ENCODE measurements at places on chromosomes 3 and 15.
A peak's percentile ranks its signal among the peaks of the same experiment; 100 is the strongest.

DNA sequence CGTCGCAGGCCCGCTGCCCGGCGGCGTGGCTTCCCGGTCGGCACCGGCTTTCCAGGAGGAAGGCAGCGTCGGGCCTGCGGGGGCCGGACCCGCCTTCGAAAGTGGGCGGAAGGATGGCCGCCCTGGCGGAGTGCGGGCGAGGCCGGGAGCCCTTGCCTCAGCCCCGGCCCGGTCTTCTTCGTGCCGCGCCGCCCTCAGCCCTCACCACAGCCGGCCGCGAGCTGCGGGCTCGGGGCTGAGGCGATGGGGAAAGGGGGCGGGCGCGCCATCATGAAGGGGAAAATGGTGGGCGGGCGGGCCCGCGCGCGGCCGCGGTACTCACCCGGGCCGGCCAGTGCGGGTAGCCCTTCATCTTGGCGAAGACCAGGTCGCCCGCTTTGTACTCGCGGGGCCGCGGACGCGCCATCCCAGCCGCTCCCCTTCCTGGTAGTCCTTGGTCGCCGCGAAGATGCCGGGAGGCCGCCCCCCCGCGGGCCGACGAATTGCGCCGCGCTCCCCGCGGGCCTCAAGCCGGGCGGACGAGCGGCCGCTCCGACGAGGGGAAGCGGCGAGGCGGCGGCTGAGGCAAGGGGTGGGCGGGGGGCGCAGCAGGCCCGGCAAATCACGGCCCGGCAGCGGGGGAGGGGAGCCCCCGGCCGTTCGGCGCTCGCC, 489 bp downstream of the HDGFL3 start:
- DNase-seq = no peak

GRCh38 chr3:137099364-137100219, 141.8 kb downstream of the IL20RB start:
- DNase-seq = no peak

DNA sequence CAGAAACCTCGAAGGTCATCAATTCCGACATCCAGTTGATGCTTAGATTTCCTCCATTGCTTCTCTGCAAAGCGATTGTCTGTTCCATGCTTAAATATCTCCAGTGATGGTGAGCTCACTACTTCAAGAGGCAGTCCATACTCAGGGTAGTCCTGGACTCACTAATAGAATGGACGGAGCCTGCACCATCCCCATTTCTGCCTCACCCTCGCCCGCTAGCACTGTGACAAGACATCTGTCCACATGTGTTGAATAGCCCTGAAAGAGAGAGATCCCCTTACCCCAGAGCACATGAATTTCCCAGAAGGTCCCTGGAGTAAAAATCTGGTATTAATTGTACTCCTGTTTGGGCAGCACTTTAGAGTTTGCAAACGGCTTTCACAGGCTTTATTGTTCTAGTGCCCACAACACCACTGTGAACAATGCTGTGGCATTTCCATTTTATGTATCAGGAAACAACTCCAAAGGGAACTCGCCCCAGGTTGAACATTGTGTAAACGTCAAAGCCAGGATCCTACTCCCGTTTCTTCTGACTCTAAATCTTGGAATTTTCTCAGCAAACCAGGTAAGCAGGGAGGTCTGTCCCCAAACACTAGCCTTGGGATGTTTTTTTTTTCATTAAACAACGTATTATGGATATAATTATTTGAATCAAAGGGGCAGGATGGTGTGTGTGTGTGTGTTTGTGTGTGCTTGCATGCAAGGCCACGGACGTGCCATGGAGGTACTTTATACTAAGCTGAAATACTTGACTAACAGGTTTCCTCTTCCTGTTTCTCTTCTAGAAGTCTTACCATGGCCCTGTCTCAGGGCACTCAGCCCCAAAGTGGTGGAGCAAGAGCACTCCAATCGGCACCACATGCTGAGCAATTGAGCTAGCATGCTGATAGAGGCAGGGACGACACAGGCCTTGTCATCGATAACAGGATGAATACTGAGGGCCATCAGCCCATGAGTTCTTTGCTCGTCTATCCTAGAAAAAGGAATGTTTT, 198.3 kb downstream of the OPA1 start:
- DNase-seq = no peak

DNA sequence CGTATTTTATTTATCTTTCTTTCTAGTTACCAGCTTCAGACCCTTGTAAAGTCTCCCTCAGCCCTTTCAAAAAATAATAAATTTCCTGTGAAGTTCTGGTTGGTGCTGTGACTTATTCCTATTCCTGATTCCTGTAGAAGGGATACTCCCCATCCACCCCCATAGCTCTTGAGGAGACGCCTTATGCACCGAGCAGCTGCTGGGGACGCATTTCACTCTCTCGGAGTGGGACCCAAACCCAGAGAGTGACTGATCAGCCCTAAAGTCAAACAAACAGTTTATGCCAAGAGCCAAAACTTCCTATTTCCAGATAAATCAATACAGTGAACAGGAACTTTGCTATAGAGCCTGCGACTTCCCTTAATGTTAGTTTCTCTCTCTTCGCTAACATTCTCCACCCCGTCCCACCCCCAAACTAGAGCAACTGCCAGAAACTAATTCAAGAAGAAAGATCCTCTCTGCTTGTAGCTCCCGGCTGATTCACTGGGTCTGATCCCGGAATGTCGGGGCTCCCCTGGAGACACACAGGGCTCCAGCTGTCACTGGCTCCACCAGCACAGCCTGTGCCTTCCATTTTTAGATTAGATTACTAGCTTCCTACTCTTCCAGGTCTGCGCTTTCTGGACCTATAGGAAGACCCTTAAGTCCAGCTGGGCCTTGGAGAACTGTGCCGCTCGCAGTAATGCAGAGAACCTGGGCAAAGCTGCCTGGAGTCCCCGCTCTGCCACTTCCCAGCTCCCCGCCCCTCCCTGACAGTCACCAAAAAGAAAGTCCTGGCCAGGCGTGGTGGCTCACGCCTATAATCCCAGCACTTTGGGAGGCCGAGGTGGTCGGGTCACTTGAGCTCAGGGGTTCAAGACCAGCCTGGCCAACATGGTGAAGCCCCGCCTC, 45.2 kb downstream of the KLHL25 start:
- DNase-seq = no peak

DNA sequence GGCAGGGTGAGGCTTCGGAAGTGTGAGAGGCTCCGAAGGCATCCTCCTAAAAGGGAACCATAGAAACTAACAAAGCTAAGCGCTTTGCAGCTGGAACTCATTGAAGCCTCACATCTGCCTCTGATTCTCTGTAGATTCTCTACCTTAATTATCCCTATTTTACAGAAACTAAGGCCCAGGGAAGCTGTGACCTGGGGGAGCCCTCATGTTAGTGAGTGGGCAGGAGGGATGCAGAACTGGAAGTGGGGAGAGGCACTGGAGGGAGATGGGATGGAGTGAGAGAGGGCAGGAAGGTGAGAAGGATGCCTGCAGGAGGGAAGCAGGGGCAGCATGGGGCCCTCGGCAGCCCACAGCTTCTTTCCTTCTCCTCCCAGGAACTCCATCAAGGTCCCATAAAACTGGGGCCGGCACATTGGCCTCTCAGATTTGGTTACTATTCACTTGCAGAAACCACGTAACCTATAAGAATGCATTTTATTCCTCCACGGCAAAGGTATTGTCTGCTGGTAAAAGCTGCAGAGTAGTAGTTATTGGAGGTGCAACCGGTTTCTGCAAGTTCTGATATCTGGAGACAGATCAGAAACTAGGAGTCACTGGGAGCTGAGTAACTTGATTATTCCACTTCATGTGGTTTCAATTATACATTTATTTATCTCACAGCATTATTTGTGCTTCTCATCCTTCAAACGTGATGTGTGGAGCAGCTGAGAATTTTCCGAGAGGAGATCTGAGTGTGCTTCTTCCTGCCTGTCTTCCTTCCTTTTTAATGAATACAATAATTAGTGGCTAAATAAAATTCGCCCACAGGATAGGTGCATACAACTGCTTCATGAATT, 24.0 kb upstream of the CHCHD6 start:
- no peak for DNase-seq

DNA sequence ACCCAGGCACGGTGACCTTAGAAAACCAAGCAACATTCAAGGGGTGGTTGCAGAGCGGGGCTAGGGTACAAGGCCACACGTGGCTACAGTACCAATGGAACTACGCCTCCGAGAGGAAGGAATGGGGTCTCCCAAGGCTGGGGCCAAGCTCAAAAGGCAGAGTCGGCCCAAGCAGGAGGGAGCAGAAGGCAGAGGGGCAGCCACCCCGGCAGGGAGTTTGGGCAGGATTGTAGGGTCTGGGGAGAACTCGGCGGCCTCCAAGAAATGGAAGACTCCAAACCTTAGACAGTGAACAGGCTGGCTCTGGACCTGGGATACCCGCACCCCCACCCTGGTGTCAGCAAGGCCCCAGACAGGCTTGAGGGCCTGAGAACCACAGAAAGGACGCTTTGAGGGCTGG, 28.7 kb downstream of the ATRIP start:
- no peak for DNase-seq

DNA sequence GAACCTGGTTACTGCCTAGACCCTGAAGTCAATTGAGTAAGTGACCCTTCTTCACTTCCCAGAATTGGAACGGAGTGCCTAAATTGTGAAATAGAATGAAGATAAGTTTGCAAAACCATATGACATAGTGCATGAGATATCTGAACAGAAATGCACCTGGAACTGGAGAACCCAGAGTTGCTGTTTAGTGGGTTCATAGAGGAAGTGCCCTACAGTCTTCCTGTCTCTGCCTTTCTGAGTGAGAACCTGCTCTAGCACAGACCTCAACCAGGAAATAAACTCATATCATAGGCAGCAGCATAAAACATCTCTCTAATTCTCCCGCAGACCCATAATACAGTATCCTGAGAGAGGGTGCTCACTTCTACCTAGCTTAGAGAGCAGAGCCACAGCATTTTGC, 82.9 kb downstream of the EOMES start:
- DNase-seq = peak; percentile 70

GRCh38 chr3:11371747-11372146, 99.5 kb downstream of the ATG7 start:
- no peak for DNase-seq

DNA sequence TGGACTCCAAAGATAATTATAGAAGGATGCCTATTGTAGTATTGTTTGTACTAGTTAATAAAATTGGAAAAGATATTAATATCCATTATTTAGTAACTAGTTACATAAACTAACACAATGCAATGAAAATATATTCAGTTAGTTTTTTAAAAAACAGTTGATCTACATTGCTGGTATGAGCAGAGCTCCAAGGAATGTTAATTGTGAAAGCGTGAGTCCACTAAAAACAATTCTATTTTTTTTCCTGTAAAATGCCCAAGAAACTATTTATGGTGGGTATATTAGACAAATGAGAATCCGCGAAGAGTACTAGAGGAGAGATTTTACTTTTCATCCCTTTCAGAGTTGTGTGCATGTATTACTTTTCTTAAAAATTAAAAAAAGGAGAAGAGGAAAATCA, 104.3 kb downstream of the MCTP2 start:
- DNase-seq = no peak

- DNase-seq = no peak
Observed at GRCh38 chr3:23203708-23204330, 692 bp downstream of the UBE2E2 start.

- no peak for DNase-seq
Observed at GRCh38 chr3:128933922-128934253, 54.5 kb downstream of the ACAD9 start.

- DNase-seq = no peak
Observed at GRCh38 chr3:120875989-120876388, 32.0 kb upstream of the STXBP5L start.

DNA sequence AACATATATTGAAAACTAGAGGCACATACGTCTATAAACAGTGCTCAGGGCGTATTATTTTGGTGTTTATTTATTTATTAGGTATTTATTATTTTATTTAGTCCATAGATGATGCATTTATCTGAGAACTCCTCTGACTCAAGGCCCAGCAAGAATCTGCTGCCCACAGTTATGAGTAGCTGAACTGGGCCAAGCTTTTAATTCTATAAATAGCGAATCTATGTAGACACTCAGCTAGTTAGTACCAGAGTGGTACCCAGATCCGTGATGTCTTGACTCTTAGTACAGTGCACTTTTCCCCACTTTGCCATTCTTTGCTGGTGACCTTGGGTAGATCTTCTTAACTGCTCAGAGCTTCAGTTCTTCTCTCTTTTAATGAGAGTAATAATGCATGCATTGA, 370.4 kb upstream of the TPRG1 start:
- no peak for DNase-seq

GRCh38 chr15:32670623-32671022, 29.1 kb downstream of the SCG5 start:
- DNase-seq = no peak

DNA sequence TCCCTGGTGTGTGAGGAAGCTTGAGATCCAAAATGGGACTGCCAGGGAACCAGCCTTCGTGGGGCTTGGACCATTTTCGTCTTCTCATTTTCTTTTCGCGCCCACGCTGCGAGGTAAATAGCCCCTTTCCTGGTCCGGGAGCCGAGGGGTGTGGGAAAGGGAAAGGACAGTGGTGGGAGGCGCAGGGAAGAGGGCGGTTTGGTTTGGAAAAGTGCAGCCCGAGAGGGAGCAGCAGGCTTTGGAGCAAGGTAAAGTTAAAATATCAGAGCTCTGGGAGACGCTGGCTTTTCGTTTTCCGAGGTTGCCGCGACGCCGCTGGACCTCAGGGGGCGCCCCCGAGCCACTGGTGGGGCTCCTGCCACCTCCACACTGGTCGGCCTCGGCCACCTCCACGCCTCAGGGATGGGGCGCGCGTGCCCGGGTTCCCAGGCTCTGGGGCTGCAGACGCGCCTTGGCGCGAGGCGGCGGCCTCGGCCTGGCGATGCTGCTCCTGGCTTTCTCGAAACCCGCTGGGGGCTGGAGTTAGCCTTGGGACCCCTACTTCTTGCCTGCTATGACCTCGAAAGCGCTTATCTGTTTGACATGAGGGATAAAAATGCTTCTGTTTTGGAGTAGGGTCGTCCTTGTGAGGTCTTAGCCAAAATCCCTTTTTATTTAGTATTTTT, 3.2 kb downstream of the PTPRG start:
- no peak for DNase-seq

GRCh38 chr15:92014281-92015030, 160.9 kb downstream of the SLCO3A1 start:
- no peak for DNase-seq

DNA sequence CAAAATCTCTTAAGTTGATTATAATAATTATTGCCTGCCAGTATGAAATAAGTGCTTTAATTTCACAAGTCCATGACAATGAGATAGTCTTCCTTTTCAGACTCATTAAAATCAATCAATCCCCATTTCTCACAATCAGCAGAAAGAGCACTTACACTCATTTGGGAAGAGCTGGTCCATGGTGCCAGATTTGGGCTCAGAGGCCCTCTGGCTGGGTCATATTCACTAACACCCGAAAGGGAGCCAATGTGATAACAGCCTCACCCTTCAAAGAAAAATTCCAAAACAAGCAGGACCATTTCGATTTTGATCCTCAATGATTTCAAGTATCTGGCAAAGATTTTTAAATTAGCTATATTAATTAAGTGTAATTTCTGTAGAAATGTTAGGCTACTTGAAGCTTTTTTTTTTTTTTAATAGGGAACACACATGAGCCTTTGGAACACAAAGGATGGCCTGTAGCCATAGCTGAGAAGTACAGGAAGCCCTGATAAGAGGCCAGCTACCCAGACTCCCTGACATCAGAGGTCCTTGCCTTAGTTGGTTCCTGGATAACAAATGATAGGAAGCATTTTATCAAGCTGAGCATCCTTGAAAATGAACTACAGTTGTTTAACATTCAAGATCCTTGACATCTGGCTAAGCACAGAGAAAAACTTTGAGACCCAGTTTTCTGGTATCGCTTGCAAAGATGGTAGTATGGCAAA, 17.1 kb downstream of the MCF2L2 start:
- DNase-seq = no peak

All from CD4-positive, alpha-beta T cell treated with Interleukin-6 at 100 ng/mL for 8 hours (primary cell).